Activated naive CD4-positive, alpha-beta T cell treated with anti-CD3 and anti-CD28 coated beads, Interleukin-2, amount 50 U/mL, for 16 hours (primary cell): ENCODE measurements at places on chromosomes 1 and 21.

GRCh38 chr21:35266546-35266945 lies 217.4 kb upstream of the RUNX1 start:
- no peak for DNase-seq

GRCh38 chr1:248421384-248421783 lies 18.5 kb downstream of the OR2T1 start:
- DNase-seq = no peak

DNA sequence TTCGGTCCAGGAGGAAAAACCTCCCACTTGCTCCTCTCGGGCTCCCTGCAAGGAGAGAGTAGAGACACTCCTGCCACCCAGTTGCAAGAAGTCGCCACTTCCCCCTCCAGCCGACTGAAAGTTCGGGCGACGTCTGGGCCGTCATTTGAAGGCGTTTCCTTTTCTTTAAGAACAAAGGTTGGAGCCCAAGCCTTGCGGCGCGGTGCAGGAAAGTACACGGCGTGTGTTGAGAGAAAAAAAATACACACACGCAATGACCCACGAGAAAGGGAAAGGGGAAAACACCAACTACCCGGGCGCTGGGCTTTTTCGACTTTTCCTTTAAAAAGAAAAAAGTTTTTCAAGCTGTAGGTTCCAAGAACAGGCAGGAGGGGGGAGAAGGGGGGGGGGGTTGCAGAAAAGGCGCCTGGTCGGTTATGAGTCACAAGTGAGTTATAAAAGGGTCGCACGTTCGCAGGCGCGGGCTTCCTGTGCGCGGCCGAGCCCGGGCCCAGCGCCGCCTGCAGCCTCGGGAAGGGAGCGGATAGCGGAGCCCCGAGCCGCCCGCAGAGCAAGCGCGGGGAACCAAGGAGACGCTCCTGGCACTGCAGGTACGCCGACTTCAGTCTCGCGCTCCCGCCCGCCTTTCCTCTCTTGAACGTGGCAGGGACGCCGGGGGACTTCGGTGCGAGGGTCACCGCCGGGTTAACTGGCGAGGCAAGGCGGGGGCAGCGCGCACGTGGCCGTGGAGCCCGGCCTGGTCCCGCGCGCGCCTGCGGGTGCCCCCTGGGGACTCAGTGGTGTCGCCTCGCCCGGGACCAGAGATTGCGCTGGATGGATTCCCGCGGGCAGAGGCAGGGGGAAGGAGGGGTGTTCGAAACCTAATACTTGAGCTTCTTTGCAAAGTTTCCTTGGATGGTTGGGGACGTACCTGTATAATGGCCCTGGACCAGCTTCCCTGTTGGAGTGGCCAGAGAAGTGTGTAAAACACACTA lies 45.3 kb downstream of the MRPL39 start:
- peak; percentile 86 for DNase-seq

- no peak for DNase-seq
Measured at GRCh38 chr1:8455700-8456307, 137.9 kb downstream of the SLC45A1 start.

GRCh38 chr1:22318279-22318981 lies 133.2 kb upstream of the ZBTB40 start:
- DNase-seq = no peak

DNA sequence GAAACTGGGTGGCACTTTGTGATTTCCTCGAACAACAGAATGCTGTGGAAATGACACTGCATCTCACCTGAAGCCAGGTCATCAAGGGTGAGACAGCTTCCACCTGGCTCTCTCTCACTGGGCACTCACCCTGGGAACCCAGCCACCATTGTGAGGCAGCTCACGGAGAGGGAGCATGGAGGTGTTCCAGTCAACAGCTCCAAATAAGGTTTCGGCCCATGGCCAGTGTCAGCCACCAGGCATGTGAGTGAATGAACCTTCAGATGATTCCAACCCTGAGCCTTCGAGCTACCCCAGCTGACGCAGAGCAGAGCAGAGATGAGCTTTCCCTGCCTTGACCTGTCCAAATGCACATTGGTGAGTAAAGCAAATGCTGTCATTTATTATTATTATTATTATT lies 58.1 kb downstream of the SYDE2 start:
- no peak for DNase-seq

DNA sequence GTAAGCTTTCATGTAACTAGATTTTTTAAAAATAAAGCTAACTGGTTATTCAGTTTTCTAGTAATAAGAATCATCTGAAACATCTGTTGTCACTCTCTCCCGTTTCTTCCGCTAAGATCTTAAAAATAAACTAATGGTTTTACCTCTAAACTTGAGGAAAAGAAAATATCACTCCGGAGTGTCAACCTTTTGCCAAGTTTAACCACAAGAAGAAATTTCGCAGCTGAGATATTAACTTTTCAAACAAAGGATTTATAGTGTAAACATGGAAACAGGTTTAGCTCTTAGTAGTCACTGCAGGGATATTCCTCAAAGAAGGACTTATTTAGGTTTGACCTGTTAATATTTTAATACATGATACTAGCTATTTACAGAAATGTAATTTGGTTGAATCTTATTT lies 954.9 kb downstream of the ADGRL2 start:
- DNase-seq = no peak

- DNase-seq = no peak
Measured at GRCh38 chr1:160307118-160307791, 22.3 kb upstream of the PEX19 start.

DNA sequence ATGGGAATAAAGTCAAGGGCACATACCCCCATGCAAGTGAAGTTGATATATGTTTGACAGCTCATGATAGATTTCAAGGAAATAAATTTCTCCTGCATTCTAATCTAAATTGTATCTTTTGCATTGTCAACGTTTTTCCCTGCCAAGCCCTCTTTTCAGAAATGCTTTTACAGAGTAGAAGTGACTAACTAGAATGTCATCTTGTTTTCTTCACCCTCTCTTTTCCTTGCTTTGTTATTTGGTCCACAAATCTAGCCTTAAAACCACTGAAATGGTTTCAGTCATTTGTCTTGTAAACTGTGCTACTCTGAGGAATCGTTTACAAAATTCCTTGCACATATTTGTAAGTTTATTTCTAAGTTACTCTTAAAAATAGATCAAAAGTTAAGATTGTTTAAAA lies 600.8 kb upstream of the CXADR start:
- DNase-seq = no peak

- DNase-seq = peak; percentile 66
Measured at GRCh38 chr1:223845037-223845809, 524 bp downstream of the TP53BP2 start.

DNA sequence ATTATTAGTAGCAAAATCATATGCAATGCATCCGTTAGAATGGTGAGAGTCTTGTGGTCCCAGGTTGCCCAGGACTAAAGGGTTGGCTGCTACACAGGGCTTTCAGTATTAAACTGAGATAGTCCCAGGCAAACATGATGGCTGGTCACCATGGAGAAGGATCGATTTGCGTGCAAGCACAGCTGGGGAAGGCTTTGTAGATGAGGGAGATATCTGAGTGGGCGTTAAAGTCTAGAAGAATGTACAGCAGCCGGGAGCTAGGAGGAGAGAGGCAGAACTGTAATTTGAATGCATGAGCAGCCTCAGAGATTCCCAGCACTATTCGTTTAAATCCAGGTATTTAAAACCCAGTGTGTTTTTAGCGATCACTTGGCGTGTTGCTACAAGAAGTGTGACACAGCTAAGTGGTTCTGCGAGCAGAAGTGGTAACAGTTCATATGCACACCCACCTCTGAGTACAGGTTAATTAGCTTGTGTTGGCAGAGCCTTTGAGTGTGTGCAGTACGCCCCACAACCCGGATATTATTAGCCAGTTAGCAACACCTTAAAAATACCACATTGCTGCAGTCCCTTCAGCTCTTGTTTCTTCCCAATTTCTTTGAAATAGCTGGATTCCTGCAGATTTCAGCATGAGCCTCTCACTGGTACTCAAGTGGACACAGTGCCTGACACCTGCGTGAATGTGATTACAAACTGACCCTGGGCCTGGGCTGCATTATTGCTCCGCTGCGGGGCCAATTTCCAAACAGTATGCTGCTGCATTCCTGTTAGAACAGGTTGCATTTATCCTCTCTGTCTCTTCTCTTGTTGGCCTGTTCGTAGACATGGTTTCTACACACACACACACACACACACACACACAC lies 67.2 kb upstream of the SCAF4 start:
- DNase-seq = no peak

DNA sequence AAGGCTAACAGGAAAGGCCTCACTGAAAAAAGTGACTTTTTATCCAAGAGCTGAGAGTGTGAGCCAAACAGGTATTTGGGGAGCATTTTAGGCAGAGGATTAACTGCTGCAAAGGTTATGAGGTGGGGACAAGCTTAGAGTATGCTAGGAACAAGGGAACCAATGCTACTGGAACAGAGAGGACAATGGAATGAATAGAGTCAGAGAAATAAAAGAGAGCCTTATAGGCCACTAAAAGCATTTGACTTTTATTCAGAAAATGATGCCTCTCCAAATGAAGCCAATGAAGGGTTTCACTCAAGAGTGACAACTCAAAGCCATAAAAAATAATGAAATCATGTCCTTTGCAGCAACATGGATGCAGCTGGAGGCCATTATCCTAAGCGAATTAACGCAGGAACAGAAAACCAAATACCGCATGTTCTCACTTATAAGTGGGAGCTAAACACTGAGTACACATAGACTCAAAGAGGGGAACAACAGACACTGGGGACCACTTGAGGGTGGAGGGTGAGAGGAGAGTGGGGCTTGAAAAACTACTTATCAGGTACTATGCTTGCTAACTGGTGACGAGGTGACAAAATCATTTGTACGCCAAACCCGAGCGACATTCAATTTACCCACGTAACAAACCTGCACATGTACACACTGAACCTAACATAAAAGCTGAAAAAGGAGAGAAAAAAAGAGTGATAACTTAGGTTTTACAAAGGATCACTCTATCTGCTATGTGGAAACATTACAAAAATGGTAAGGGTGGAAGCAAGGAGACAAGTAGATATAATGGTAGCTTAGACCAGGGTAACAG lies 11.1 kb downstream of the PTP4A2 start:
- no peak for DNase-seq

GRCh38 chr1:223421676-223422075 lies 28.5 kb downstream of the CCDC185 start:
- DNase-seq = no peak

DNA sequence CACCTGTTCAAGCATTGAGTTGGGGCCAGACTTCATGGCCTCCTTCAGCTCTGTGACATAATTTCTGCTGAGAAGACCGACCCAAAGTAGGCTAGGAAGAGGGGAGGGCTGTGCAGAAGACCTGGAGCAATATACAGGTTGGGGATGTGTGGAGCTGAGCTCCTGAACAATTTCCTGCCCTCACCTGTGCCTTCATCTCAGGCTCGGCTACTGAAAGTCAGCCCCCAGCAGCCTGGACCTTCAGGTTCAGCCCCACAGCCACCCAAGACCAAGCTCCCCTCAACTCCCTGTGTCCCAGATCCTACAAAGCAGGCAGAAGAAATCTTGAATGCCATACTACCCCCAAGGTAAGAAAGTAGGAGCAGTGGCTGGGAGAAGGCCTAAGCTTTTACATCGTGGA lies 662 bp downstream of the DNALI1 start:
- no peak for DNase-seq

GRCh38 chr1:77642196-77642595 lies 40.3 kb downstream of the ZZZ3 start:
- DNase-seq = no peak

DNA sequence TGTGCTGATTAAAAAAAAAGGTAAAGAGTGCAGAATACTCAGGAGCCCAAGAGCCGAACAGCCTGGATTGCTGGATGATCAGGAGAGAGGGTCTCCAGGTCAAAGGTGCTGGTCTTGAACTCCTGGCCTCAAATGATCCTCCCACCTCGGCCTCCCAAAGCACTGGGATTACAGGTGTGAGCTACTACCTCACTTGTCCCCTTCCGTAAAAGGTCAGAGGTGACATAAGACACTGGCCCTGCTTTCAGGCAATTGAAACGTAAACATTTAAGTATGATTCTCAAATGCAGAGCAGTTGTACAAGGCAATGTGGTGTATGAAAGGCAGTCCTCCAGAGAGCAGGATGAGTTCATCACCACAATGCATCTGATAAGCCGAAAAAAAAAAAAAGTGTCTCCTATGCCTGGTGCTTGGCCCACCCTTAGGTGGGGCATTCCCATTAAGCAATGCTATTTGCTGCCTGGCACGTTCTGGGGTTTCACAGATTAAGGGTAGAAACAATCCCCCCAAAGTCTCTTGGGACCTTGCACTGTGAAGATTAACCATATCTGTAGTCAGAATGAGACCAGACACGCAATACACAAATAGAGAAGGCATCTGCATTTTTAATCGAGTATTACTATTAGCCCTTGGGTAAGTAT lies 47.7 kb downstream of the PARP1 start:
- DNase-seq = no peak

DNA sequence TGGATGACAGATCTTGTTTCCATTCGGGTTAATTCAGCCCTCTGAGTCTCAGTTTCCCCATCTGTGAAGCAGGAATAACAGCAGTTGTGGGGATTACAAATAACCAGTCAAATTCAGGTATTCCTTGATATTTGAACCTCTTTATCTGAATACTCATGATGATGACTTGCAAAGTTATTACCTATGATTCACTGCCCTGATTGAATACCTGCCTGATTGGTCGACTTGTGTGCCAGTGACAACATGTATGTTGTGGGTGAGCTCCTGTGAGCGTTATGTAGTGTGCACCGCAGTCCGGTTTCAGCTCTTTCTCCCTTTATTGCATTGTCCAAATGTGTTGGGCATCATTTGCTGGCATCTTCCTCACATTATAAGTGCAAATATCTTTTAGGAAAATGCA lies 9.5 kb upstream of the TMEM61 start:
- no peak for DNase-seq

DNA sequence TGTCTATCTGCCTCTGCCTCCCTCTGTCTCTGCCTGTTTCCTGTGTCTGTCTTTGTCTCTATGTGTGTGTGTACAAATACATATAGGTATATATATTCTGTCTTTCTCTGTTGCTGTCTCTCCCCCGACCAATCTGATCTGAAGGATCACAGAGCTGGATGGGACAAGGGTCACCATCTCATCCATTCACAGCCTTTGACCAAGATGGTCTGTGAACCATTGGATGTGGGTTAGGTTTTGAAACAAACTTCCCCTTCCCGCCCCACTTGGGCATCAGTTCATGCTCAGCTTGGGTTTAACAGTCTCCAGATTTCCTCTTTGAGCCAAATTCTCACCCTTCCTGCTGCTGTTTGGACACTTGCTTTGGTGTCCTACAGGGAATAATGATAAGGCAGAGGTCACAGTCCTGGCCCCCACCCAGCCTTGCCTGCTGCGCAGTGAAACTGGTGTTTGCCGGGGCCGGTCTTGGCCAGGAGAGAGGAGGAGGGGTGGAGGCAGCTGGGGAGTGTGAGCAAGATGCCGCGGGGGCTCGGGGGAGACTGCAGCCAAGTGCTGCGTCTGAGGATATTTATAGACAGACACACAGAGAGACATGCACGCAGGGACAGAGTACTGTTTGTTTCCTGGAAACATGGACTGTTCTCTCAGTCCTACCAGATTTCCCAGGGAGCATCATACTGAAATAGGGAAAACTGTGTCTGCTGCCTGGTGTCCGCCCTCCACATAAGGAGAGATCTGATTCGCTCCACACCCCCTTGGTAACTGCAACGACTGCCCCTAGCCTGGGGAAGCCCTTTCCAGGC lies 27.0 kb upstream of the BTG2 start:
- no peak for DNase-seq

GRCh38 chr1:85374160-85374559 lies 90.8 kb downstream of the DDAH1 start:
- DNase-seq = no peak
